Esophagus muscularis mucosa (tissue), 4 donors: ENCODE measurements at places on chromosomes 2 and 18. TPM values are rescaled to one million over a fixed set of nuclear protein-coding genes. Genes with fewer than 3 reads are reported as not detected.

DNA sequence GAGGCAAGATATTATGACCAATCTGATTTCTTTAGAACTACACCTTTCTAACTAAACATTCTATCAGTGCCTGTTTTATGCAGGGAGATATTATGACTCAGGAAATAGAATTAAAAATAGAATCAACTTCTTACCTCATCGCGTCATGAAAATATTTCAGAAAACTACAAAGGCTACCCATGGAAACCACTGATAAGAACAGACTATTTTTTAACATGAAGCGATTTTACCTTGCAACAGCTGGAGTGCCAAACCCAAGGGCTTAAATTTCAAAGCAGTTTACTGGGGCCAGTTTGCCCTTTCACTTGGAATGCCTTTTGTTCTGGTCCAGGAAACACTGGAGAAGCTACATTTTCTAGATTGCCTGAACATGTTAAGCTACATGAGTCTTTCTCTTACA lies 304.8 kb upstream of the CCDC68 start:
- no peaks in the 10 kb centered on the region for H3K27me3 ChIP-seq
- no peak for DNase-seq
- H3K4me3 ChIP-seq, result no peak overlapping the region
- no peak overlapping the region for H3K27ac ChIP-seq
- H3K36me3 ChIP-seq, result peaks cover 23% of the 10 kb centered on the region
- H3K4me1 ChIP-seq, result peaks cover 23% of the 10 kb centered on the region

- no peaks in the 10 kb centered on the region for H3K4me1 ChIP-seq
- no peak for DNase-seq
These were observed 810.5 kb downstream of the SLC4A3 start for GRCh38 chr2:220437938-220438337.

DNAJC5G gene
- not detected for total RNA-seq

DNA sequence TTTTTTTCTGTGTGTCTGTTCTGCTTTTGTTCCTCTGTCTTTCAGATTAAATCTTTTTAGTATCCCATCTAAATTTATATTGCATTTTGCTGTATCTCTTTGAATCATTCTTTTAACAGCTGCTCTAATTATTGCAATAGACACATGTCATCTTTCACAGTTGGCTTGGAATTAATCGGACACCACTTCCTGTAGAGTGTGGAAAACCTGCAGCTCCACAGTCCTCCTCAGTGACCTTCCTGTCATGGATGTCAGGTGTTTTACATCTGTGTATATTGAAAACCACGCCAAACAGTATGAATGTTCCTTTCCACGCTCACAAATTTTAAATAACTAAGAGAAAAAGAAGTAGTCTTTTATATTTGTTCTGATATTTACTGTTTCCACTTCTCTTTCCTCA lies 135.3 kb downstream of the PXDN start:
- H3K27ac ChIP-seq, result no peak overlapping the region
- H3K4me3 ChIP-seq, result no peak overlapping the region
- no peak for DNase-seq
- H3K36me3 ChIP-seq, result no peaks in the 10 kb centered on the region

SF3B1 gene
- 98.8 TPM for total RNA-seq

RAB27B gene
- total RNA-seq, result 0.42 TPM

SLC40A1 gene
- total RNA-seq, result 35.3 TPM

NT5DC4 gene
- total RNA-seq, result not detected

DNA sequence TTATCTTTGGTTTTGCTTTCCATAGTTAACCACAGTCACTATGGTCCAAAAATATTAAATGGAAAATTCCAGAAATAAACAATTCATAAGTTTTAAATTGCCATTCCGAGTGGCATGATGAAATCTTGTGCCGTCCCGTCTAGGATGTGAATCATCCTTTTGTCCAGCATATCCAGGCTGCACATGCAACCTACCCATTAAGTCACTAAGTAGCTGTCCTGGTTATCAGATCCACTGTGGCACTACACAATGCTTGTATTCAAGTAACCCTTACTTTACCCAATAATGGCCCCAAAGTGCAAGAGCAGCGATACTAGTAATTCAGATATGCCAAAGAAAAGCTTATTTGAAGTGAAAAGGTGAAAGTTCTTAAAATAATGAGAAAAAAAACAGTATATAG lies 10.7 kb downstream of the USP34 start:
- no peaks in the 10 kb centered on the region for H3K36me3 ChIP-seq
- DNase-seq, result no peak
- no peak overlapping the region for H3K27ac ChIP-seq
- H3K27me3 ChIP-seq, result no peaks in the 10 kb centered on the region
- no peak overlapping the region for H3K4me3 ChIP-seq

GRCh38 chr2:202038471-202039277 lies 5.0 kb downstream of the FZD7 start:
- peaks cover 47% of the 10 kb centered on the region for H3K4me1 ChIP-seq
- H3K27ac ChIP-seq, result peak overlapping the region; percentile 98
- no peak for DNase-seq
- H3K36me3 ChIP-seq, result no peaks in the 10 kb centered on the region
- no peaks in the 10 kb centered on the region for H3K27me3 ChIP-seq

DNA sequence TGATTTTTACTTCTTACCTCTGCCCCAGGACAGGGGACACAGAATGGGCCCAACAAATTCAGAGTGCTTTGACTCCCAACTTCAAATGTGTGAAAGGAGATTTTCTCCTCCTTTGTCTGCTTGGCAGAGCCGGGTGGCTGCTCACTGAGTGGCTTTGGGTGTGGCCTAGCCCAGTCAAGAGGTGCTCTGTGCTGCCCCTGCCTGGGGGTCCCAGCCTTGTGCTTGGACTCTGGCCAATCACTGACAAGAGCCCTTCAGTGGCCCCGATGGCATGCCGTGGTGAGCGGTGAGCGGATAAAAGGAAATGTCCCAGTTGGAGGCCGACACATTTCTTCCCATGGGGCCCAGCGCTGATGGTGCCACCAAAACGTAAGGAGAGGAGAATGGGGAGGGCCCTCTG lies 259.2 kb downstream of the CELF4 start:
- no peaks in the 10 kb centered on the region for H3K27me3 ChIP-seq
- no peaks in the 10 kb centered on the region for H3K4me1 ChIP-seq
- H3K4me3 ChIP-seq, result no peak overlapping the region
- no peak overlapping the region for H3K27ac ChIP-seq

BOLL gene
- total RNA-seq, result not detected

SLC19A3 gene
- total RNA-seq, result 0.42 TPM

- no peak overlapping the region for H3K4me3 ChIP-seq
- DNase-seq, result no peak
- no peak overlapping the region for H3K27ac ChIP-seq
- peaks cover 18% of the 10 kb centered on the region for H3K4me1 ChIP-seq
- H3K36me3 ChIP-seq, result no peaks in the 10 kb centered on the region
These were observed 3.3 kb upstream of the TMEM18 start for GRCh38 chr2:680496-680895.
